ENCODE measurements at places on chromosomes 5 and 9. TPM values are rescaled to one million over a fixed set of nuclear protein-coding genes. Genes with fewer than 3 reads are reported as not detected.
A peak's percentile ranks its signal among the peaks of the same experiment; 100 is the strongest.

The GFI1B gene
- total RNA-seq: 0.41 TPM

GRCh38 chr5:39775086-39775796, 350.5 kb upstream of the DAB2 start:
- DNase-seq: no peak

The SPINK6 gene
- not detected for total RNA-seq

DNA sequence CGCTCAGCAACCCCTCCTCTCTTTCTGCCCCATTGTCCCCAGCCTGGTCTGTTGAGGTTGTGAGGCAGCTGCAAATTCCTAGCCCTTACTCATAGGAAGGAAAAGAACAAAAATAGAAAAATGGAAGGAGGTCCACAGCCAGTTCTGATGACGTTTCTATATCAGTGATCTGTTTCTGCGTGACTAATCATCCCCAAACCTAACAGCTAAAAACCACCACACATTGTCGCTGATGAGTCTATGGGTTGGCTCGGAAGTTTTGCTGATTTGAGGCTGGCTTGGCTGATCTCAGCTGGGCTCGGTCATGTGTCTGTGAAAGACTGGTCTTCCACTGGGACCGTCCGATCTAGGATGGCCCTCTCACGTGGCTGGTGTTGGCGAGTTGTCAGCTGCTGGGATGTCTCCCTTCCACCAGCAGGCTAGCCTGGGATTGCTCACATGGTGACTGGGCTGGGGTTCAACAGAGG, 200.6 kb upstream of the ZNF618 start:
- no peak for DNase-seq

DNA sequence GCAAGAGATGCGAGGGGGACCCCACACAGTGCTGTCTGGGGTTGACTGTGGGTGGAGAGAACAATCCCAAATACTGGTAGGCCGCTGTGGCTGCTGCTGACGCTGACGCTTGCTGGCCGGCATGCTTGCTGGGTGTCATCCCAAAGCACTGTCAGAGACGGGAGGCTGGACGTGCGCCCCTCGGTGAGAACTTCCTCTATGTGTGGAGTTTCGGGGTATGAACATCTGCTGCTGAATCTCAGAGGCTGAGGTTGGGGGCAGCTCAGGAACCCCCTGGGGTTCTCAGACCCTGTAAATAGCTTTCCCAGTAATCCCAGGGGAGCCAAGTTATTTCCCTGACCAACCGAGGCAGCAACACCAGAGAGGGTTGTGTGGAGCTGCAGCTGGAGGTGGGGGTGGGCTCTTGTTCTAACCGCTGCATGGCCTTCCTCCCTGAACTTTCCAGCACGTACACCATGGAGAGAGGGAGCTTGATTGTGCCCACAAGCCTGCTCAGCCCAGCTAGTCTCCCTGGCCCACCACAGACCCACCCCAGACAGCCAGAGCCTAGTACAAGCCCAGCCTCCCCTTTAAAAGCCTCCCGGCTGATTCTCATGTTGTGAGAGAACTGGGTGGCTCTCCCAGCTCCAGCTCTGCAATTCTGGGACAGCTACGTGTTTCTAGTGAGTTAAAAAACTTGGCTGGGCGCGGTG, 21.8 kb upstream of the SLC12A7 start:
- DNase-seq: no peak

DNA sequence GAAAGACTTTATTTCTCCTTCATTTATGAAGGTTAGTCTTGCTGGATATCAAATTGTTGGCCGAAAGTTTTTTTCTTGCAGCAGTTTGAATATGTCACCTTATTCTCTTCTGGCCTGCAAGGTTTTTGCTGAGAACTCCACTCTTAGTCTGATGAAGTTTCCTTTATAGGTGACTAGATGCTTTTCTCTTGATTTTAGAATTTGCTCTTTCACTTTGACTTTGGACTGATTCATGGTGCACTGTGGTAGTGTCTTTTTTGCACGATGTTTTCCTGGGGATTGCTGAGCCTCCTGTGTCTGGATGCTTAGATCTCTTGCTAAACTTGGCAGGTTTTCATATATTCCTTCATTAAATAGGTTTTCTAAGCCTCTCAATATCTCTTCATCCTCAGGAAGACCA, 12.4 kb downstream of the AHRR start:
- no peak for DNase-seq

DNA sequence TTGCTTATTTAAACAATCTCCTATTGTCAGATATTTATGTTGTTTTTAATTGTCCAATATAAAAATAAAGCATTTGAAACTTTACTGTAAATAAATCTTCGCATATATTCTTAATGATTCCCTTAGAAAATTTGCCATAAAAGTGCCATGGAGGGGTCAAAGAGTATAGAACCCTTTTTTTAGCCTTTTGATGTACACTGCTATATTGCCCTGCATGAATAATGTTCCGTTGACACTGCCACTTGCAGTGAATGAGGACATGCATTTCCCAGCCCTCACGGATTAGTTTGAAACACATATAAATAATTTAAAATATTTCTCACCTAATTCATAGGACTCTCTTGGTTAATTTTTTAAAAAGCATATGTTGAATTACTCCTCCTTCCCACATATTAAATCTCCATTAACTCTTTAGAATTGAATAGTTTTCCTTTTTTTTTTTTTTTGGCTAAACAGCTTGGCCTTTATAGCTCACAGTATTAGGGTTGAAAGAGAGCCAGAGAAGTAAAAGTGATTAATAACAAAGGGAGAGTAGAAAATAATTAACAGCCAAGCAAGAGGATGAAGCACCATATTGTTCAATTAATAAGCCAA, 129.8 kb upstream of the SGCD start:
- DNase-seq: no peak

The TSSK1B gene
- not detected for total RNA-seq

The SPIN1 gene
- total RNA-seq: 35.0 TPM

The SLC1A1 gene
- 0.38 TPM for total RNA-seq

The IFNA2 gene
- not detected for total RNA-seq

The TXNDC8 gene
- not detected for total RNA-seq

- no peak for DNase-seq
Measured at GRCh38 chr9:90684736-90685135, 42.1 kb upstream of the DIRAS2 start.

GRCh38 chr5:139243425-139243970, 45.3 kb upstream of the SIL1 start:
- DNase-seq: no peak

The MEGF10 gene
- total RNA-seq: not detected

The PSD2 gene
- total RNA-seq: 0.15 TPM

DNA sequence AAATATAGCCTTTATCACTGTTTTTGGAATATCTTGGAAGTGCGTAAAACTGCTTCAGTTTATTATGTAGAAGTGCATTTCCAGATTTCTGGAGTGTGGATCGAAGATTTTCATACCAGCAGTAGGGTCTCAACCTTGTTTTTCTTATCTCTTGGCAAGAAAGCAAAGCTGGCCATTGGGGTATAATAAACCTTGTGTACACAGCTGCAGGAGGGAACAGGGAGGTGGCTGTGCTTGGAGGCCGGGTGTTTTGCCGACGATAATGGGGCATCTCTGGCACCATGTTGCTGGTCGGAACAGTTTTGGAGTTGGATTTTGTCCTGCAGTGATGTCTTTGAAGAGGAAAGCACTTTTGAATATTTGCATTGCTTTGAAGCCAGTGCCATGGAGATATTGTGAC, 308.8 kb upstream of the DMRT1 start:
- no peak for DNase-seq

DNA sequence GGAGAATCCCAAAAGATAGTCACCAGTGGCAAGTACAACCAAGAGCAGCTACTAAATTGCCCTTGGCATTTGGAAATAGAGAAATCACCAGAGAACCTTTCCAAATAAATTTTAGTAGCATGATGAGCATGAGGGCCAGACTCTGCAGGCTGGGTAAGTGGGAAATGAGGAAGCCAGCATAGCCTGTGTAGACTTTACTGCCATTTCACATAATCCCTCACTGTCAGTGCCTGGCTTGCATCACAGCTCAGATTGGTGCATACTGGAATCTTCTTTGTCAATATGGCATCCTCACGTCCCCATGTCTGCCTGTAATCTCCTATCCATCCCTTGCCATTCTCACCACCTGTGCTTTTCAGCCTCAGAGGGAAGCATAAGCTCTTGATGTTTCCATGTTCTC, 14.5 kb downstream of the GRAMD2B start:
- DNase-seq: no peak

The PPP1R26 gene
- 1.8 TPM for total RNA-seq

The PCDHB2 gene
- total RNA-seq: not detected

GRCh38 chr9:4780651-4781050, 12.1 kb upstream of the RCL1 start:
- DNase-seq: no peak

GRCh38 chr5:118220556-118221195, 767.7 kb downstream of the DTWD2 start:
- no peak for DNase-seq

The NDUFA8 gene
- 12.1 TPM for total RNA-seq

DNA sequence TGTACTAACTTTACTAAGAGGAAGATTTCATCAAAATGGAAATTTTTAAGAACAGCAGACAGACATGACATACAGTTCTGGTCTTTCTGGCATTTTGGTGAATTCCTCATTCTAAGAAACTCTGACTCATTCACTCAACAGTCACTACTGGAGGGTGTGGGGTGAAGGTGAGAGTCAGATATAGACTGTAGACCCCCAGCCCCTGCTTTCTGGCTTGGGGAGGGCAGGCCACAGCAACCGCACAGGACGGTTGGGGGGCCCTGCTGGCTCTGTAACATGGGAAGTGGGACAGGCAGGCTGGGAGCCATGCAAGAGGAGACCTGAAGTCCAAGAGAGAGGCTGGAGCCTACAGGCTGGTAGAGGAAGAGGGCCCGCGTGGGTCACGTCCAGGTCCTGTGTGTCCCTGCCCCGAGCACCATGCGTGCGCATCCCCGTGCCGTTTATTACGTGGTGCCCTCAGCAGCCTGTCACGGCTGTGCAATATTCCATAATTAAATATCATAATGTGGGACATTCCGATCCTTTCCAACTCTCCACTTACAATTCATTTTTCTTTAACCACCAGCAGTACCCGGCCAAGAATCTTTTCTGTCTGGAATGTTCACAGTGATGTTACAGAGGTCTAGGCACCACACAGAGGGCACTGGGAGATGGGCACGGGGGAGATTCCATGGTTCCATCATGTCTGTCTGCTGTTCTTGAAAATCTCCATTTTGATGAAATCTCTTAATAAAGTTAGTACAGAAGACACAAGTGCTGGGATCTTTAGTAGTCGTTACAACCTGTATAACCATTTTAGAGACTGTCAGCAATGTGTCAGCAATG, 75.5 kb downstream of the SEMA4D start:
- DNase-seq: peak; percentile 28

DNA sequence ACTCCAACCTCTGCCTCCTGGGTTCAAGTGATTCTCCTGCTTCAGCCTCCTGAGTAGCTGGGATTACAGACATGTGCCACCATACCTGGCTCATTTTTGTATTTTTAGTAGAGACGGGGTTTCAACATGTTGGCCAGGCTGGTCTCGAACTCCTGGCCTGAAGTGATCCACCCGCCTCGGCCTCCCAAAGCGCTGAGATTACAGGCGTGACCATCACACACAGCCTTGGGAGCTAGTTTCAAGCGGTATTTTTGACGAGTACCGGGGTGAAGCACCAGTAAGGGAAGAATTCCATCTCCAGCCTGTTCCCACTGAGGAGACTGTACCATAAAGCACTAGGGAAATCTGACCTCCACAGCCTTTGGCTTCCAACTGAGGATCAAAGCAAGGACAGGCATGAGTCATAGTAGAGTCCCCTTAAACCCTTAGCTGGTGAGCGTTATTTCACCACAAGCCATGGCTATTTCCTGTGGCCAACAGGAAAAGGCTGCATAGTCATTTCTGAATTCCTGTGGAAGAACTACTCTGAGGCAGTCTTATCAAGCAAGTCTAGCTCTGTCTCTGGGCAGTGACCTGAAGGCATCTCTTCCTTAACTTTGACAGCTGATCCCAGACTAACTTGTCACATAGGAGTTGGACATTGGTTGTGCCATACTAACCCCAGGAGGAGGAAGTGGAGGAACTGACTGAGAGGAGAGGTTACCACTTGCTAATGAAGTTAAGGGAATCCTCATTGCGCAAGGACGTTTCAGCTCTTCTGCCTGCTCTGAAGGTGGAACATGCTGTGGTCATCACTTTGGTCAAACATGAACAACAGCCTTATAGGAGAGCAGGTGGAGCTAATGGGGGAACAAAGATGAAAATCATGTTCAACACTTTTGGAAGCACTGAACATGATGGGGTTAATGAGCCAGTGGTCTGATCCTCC, 85.8 kb upstream of the DMRT1 start:
- DNase-seq: no peak

The FGF18 gene
- total RNA-seq: not detected

Data from T-cell (primary cell).